ENCODE measurements at places on chromosomes 2 and 18. TPM values are rescaled to one million over a fixed set of nuclear protein-coding genes. Genes with fewer than 3 reads are reported as not detected.

DNA sequence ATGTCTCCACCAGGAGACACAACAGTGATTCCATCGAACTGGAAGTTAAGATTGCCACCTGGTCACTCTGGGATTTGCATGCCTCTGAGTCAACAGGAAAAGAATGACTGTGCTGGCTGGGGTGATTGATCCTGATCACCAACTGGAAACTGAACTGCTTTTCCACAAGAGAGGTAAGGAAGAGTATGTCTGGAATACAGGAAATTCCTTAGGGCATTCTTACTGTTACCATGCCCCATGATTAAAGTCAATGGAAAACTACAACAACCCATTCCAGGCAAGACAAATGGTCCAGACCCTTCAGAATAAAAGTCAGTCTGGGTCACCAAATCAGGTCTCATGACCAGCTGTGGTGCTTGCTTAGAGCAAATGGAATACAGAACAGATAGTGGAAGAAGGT lies 12.0 kb upstream of the DDX1 start:
- no peaks in the 10 kb centered on the region for H3K36me3 ChIP-seq
- no peak overlapping the region for H3K4me3 ChIP-seq

- no peak overlapping the region for H3K27ac ChIP-seq
- no peaks in the 10 kb centered on the region for H3K36me3 ChIP-seq
- H3K27me3 ChIP-seq, result peaks cover 12% of the 10 kb centered on the region
- no peak overlapping the region for H3K4me3 ChIP-seq
Measured at GRCh38 chr2:239714116-239714515, 311.0 kb downstream of the NDUFA10 start.

DNA sequence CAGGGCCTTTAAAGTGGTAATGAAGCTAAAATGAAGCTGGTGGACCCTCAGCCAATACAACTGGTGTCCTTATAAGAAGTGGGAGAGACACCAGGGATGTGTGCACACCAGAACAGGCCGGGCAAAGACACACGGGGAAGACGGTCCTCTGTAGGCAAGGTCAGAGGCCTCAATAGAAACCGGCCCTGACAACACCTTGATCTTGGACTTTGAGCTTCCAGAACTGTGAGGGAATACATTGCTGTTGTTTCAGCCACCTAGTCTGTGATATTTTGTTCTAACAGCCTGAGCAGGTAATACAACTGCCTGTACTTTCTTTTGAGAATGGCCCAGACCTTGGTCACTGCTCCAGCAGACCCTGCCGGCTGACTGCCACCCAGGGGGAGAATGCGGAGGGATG lies 65.6 kb upstream of the FZD7 start:
- H3K36me3 ChIP-seq, result no peaks in the 10 kb centered on the region
- H3K27me3 ChIP-seq, result peaks cover 8% of the 10 kb centered on the region
- H3K4me3 ChIP-seq, result no peak overlapping the region
- H3K4me1 ChIP-seq, result peaks cover 2% of the 10 kb centered on the region
- no peak overlapping the region for H3K27ac ChIP-seq

DNA sequence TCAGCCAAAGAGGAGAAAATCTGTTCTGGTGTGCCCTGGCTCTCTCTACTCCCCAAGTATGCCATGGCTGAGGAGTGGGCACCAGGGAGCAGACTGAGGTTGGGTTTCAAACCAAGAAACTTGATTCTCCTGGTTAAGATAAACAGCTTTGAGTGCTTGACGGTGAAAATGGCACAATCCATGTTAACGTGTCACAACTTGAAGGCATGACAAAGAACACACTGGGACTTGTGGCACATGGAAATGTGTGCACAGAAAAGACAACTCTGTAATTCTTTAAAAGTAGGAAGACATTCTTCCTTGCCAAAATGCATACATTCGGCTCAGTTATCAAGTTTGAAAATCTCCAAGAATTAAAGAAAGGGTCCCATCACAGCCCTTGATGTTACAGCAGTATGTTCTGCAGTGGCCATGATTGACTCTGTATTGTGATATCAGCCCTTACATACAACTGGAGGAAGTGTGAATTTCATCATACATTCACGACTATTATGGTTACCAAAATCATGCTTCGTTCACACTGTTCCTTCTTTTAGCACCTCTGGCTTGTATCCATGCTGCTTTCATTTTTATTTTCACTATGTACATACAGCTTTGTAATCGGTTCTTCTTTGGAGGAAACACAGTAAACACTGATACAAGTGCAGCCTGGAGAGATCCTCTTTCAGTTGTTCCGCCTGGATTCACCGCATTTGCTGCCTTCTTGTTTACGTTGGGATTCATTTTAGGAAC lies 15.6 kb upstream of the ACTG2 start:
- no peaks in the 10 kb centered on the region for H3K27me3 ChIP-seq
- no peaks in the 10 kb centered on the region for H3K36me3 ChIP-seq
- peak overlapping the region; percentile 80 for H3K27ac ChIP-seq
- peaks cover 50% of the 10 kb centered on the region for H3K4me1 ChIP-seq
- peak overlapping the region; percentile 49 for H3K4me3 ChIP-seq

DNA sequence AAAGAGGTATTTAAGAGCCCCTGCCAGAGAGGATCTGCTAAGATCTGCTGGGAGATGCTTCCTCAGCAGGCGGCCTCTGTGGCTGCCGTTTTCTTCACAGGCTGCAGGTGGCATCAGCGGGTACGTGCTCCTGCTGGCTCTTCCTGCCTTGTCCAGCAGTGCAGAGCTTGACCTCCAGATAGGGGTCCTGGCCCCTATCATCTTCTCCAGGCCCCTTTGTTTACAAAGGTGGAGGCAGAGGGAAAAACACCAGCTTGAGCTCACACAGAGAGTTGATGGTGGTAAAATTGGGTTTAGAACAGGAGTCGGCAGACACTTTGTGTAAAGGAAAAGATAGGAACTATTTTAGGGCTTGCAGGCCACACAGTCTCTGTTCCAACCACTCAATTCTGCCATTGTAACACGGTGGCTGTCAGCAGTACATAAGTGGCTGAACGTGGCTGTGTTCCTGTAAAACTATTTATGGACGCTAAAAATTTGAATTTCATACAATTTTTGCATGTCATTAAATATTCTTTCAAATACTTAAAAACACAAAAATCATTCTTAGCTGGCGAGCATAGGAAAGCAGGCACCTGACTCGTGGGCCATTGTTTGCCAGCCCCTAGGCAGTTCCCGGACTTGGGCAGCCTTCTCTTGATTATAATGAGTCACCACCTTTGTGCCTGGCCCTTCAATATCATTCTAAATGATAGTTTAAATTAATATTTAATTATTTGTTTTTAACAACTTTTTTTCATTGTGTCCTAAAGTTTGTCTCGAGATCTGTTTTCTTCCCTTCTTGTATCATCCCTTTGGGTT lies 98.2 kb upstream of the B3GNT7 start:
- H3K27me3 ChIP-seq, result no peaks in the 10 kb centered on the region
- no peak for DNase-seq
- H3K4me1 ChIP-seq, result peaks cover 42% of the 10 kb centered on the region
- no peaks in the 10 kb centered on the region for H3K36me3 ChIP-seq

DNA sequence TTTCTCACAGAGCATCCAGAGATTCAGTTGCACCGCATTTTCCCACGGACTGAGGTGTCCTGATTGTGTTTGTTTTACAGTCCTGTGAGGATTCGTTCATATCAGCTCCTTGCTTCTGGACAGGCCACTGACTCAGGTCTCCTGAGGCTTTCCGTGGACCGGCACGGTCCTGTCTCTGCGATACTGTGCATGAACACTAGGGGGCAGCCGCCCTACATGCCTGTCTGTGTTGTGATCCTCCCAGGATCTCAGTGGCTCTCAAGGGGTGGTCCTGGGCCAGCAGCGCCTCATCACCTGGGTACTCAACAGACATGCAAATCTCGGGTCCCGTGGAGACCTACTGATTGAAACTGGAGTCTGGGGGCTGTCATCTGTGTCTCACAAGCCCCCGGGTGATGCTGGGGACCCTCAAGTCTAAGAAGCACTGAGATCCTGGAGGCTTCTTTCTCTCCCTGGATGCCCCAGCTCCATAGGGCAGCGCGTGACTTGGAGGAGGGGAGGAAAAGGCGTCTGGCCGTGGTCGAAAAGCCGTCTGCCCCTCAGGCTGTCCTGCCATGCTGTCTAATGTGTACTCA lies 28.9 kb downstream of the IL1R2 start:
- peaks cover 22% of the 10 kb centered on the region for H3K4me1 ChIP-seq
- H3K36me3 ChIP-seq, result no peaks in the 10 kb centered on the region
- DNase-seq, result peak; percentile 86
- H3K4me3 ChIP-seq, result no peak overlapping the region
- H3K27ac ChIP-seq, result no peak overlapping the region

DNA sequence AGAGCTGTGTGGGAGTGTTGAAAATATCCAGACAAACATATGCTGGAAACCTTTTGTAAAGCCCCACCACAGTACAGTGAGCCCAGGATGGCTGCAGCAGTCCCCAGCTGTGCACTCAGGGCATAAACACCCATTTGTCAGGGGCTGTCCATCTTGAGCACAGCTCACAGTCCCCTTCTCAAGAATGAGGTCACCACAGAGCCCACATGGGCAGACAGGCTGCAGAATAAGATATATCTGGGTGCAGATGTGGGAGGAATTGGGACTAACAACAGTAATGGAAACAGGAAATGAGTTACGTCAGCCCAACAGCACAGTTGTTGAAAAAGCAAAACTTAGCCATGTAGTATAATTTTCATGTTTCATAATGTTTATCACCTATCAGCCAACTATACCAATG lies 219.6 kb downstream of the ETAA1 start:
- H3K27me3 ChIP-seq, result no peaks in the 10 kb centered on the region
- H3K4me3 ChIP-seq, result no peak overlapping the region
- no peak for DNase-seq

CD8B gene
- total RNA-seq, result 31.5 TPM

- no peak overlapping the region for H3K27ac ChIP-seq
- no peak for DNase-seq
- peaks cover 20% of the 10 kb centered on the region for H3K27me3 ChIP-seq
Measured at GRCh38 chr18:80196528-80197320, 50.6 kb downstream of the PARD6G start.

CXCR4 gene
- 72.1 TPM for total RNA-seq

APOB gene
- not detected for total RNA-seq

DNA sequence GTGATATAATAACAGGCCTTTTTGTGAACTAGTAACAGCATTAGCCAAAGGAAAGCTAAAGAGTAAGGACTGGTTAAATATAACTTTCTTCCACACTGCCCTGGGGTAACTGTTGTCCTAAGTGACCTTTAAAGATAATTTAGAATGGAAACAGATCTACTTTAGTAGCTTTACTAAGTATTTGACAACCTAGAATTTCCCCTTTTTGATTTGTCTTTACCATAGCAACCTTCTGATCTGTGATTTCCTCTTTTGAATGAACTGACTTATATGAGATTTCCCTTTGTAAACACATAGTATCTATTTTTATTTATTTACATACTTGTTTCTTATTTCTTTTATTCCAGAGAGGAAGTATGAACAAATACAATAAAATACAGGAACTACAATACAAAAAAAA lies 10.5 kb upstream of the KLF7 start:
- H3K27me3 ChIP-seq, result peaks cover 21% of the 10 kb centered on the region
- no peak overlapping the region for H3K27ac ChIP-seq
- H3K4me3 ChIP-seq, result no peak overlapping the region
- no peaks in the 10 kb centered on the region for H3K36me3 ChIP-seq

CENPA gene
- total RNA-seq, result 32.1 TPM

- no peak overlapping the region for H3K27ac ChIP-seq
- no peaks in the 10 kb centered on the region for H3K27me3 ChIP-seq
- peaks cover 5% of the 10 kb centered on the region for H3K36me3 ChIP-seq
- no peak for DNase-seq
- peaks cover 33% of the 10 kb centered on the region for H3K4me1 ChIP-seq
Measured at GRCh38 chr2:143451642-143452281, 322.5 kb downstream of the ARHGAP15 start.

GRCh38 chr2:20212871-20213503 lies 11.9 kb downstream of the SDC1 start:
- no peak for DNase-seq
- H3K27me3 ChIP-seq, result no peaks in the 10 kb centered on the region
- H3K27ac ChIP-seq, result no peak overlapping the region
- H3K36me3 ChIP-seq, result no peaks in the 10 kb centered on the region
- H3K4me3 ChIP-seq, result no peak overlapping the region
- H3K4me1 ChIP-seq, result no peaks in the 10 kb centered on the region

- no peak overlapping the region for H3K27ac ChIP-seq
- H3K4me3 ChIP-seq, result no peak overlapping the region
- peaks cover 23% of the 10 kb centered on the region for H3K27me3 ChIP-seq
Measured at GRCh38 chr2:17815468-17816184, 634 bp upstream of the MSGN1 start.

DNA sequence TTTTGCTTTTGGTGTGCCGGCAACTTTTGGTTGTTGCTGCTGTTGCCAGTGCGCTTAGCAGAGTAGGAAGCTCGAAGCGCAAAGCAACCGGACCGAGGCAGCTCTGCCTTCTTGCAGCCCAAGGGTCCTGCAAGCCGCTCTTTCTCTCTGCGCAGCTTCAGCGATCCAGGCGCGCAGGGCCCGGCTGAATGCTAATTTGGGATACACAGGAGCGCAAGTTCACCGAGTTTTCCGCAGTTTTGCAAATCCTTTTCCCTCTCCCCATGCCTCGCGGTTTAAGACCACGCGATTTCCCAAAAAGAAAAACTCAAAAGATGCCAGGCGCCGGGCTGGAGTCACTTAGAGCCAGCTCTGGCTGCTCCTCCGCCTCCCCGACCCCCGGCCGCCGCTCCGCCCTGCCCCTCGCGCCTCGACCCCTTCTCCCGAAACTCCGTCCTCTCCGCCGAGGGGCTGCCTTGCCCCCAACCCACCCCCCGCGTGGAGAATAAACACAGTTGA lies 13.5 kb upstream of the SIX3 start:
- DNase-seq, result no peak
- H3K4me3 ChIP-seq, result no peak overlapping the region
- no peak overlapping the region for H3K27ac ChIP-seq

ANKRD44 gene
- total RNA-seq, result 307 TPM
